Stimulated activated CD4-positive, alpha-beta T cell treated with anti-CD3 and anti-CD28 coated beads, Interleukin-2, amount 100 ng/mL, for 24 hours (primary cell): ENCODE measurements at places on chromosomes 1 and 21.

GRCh38 chr1:100627936-100628335 is 90.0 kb downstream of the GPR88 start:
- no peak for DNase-seq

DNA sequence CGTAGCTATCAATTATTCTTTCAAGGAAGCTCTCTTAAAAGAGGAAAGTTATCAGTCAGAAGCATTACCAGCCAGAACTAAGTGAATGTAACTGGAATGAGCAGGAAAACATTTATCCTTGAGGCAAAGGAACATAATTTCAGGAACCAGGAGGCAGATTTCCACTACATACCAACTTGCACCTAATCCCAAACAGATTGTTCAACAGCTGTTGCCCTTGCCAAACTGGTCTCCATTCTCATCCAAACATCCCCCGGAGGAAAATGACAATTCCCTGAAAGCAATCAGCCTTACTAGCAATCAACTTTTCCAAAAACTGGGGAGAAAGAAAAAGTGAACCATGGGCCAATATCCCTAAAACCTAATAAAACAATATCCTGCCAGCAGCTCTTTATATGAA is 35.0 kb downstream of the ENAH start:
- no peak for DNase-seq

DNA sequence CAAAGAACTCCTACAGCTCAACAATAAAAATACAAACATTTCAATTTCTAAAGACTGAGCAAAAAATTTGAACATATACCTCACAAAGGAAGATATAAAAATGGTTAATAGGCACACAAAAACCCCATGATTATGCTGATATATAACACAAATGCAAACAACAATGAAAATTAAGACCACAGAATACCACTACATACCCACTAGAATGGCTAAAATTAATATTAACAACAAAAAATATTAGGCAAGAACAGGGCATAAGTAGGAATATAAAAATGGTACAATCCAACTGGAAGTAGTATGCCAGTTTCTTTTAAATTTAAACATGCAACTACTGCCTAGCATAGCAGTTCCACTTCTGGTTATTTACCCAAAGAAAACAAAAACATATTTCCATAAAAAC is 77.3 kb downstream of the CDC42BPA start:
- DNase-seq: no peak

GRCh38 chr1:201870397-201870796 is 18.3 kb upstream of the SHISA4 start:
- no peak for DNase-seq

GRCh38 chr1:63975481-63975880 is 201.7 kb downstream of the ROR1 start:
- no peak for DNase-seq
